ENCODE measurements at places on chromosomes 4 and X. TPM values are rescaled to one million over a fixed set of nuclear protein-coding genes. Genes with fewer than 3 reads are reported as not detected.

DNA sequence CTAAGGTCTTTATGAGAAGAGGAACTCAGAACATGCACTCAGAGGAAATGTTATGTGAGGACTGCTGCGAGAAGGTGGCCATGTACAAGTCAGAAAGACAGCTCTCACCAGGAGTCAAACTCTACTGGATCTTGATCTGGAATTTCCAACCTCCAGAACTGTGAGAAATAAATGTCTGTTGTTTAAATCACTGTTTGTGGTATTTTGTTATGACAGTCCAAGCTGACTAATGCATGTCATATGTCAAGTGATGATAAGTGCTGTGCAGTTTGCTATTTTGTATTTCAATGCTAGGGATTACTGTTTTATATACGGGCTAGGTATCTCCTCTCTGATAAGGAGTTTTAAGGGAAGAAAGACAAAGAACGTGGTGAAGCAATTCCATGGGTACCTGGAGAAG, 162.3 kb downstream of the CPEB2 start:
- DNase-seq, result peak; percentile 34

DNA sequence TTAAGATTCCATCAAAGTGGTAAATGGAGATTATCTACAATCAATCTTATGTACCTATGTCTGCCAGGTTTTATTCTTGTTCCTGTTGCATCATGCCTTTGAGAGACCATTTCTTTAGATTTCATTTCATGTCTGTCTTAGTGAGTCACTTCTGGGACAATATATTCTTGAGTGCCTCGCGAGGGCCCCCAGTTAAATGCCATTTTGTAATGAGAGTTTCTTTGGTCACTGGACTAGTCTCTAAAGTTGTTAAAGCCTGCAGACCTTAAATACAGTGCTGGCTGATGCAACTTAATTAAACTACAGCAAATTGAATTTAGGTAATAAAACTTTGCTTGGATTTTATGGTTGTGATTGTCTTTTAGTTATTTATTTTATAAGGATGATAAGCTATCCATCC, 87.2 kb upstream of the PITX2 start:
- no peak for DNase-seq

DNA sequence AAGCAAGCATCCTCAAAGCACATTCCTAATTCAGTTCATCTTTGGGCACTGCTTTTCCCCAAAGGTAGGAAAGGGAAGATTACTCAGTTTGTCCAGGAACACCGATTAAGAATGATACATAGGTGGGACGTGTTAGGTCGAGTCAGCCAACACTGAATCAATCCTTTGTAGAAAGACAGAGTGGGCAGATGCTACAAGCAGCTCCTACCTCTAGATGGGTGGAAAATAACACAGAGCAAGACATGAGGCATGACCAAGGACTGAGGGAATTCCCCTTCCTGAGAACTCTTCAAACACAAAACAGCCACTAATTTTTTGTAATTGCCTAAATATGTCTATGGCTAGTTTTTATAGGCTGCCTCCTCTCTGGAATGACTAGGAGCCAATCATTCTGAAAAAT, 331.7 kb downstream of the HNRNPD start:
- no peak for DNase-seq

MSX1 gene
- total RNA-seq, result 7.6 TPM

GRCh38 chrX:15382813-15383212, 1.4 kb downstream of the VEGFD start:
- DNase-seq, result no peak

DNA sequence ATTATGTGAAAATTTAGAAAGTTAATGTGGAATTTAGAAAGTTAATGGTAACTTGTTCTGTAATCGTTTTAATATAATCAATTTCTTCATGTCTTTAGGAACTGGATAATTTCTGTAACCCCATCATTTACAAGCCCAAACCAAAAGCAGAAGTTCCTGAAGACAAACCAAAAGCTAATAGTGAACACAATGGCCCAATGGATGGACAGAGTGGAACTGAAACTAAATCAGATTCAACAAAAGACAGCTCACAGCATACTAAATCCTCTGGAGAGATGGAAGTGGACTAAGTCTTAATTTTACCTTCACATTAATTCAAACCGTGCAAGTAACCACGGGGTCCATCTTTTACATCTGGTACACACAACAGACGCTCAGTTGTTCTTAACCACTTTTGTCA, 48.1 kb upstream of the PLK4 start:
- peak; percentile 15 for DNase-seq

CXorf49 gene
- not detected for total RNA-seq

PAGE1 gene
- total RNA-seq, result 2.7 TPM

DNA sequence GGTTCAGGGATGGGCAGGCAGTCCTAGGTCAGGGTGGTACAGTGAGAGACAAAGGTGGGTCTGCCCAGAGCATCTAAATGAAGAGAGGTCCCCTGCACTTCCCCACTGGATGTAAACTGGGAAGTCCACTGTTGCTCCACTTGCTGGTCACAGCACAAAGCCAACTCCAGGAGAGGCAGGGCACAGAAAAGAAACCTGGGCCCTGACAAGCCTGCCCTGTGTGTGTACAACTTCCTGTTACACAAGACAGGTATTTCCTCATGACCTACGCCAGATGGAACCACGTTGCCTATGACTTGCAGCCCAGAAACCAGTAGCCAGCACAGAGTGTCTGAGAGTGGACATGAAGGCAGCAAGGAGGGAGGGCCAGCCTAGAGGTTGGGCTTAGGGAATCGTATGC, 161.8 kb downstream of the SH3KBP1 start:
- no peak for DNase-seq

GRCh38 chr4:163048447-163048846, 118.2 kb downstream of the NAF1 start:
- peak; percentile 37 for DNase-seq

IL15 gene
- total RNA-seq, result 4.4 TPM

DNA sequence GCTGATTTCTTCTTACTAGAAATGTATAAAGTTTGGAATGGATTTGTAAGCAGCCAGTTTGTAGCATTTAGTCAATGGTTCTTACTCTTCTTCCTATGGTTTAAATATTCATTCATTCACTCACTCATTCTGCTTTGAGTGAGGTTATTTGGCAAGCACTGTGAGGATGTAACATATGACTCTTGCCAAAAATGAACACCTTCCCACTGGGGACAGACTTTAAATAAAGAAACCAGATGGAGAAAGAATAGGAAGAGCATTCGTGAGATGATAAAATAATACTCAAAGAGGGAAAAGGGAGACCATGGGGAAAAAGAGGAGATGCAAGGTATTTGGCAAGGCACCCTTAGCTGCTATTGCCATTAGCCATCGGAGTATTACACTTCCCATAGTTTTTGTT, 586.1 kb downstream of the ADGRL3 start:
- no peak for DNase-seq

CLNK gene
- not detected for total RNA-seq
